Activated gamma-delta T cell treated with Interleukin-2 at 50 U/mL for 16 hours (primary cell): ENCODE measurements at places on chromosomes 7 and 10.

DNA sequence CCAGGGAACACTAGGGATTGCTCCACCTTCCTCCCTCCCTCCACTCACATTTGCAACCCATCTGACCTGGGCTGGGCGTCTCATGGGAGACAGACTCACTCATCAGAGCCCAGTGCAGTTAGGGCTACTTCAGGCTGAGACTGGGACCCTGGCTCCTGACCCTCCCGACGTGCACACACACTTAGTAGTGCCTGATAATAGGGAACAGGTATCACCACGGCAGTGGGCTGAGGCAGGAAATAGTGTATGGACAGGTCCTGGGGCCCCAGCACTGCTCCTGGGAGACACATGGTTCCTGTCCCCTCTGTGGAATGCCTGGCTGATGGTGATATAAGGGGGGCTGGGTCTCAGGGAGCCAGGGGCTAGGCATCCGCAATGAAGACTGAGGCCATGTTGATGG lies 14.3 kb downstream of the AQP1 start:
- DNase-seq, result no peak

DNA sequence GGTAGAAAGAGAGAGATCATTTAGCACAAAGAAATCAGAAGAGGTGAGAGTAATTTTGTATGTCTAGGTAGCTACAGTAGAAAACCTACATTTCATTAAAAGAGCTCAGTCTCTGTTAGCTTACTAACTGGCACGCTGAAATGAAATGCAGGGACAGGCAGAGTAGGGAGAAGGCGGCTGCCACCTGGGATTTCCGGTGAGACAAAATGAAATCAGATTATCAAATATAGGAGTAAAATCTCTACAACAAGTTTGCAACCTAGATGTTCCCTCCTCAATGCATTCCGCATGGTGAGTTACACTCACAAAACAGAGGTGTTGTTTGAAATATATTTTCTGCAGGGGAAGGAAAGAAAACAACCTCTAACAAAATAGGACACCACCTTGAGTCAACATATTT lies 55.9 kb downstream of the VOPP1 start:
- DNase-seq, result no peak

DNA sequence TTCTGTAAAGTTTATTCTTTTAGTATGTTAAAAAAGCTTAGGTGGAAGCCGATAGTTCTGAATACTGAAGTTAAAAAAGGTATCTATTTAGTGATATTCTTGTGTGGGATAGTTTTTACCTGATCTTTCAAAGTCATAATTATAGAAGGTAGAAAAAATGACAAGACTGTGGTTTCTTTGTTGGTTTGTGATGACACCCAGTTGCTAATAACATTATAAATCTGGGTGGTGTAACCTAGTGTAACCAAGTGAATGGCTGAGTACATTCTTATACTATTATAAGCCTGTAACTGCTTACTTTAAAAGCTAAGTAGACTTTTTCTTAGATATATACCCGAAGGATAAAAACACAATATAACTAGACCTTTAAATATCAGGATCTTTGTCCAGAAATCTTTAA lies 2.3 kb downstream of the CDK13 start:
- no peak for DNase-seq

GRCh38 chr7:44880317-44881018 lies 4.9 kb downstream of the PURB start:
- DNase-seq, result no peak

DNA sequence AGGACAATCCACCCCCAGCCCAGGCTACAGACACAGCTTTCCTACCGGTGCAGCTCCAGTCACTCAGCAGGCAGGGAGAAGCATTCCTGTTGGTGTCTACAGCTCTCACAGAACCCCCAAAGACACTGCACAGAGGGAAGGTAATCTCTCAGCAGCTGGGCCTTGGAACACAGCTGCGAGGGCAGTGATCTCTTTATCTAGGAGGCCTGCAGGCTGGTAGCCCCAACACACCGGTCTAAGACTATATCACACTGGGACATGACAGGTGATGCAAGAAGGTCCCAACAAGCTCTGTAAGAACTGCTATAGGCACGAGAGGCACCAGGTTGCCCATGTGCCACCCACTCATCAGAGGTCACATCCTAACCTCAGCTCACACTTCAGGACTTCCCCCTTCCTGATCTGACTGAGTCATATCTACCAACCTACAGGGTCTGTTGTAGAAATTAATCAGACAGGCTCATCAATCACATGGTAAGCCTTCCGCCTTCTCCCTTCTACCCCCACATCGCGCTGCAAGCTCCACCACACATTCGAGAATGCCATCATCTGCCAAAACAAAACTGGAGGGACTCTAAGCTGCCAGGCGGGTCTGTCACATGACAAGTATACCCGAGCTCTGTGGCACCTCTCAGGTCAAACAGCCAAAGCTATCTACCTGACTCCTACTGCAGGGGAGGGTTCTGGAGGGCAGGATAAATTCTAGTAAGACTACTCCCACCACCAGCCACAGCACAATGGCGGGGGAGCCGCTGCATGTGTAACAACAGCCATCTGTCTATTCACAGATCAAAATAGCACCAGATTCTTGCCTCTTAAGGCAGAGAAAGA lies 26.1 kb downstream of the FAM53B start:
- peak; percentile 76 for DNase-seq

DNA sequence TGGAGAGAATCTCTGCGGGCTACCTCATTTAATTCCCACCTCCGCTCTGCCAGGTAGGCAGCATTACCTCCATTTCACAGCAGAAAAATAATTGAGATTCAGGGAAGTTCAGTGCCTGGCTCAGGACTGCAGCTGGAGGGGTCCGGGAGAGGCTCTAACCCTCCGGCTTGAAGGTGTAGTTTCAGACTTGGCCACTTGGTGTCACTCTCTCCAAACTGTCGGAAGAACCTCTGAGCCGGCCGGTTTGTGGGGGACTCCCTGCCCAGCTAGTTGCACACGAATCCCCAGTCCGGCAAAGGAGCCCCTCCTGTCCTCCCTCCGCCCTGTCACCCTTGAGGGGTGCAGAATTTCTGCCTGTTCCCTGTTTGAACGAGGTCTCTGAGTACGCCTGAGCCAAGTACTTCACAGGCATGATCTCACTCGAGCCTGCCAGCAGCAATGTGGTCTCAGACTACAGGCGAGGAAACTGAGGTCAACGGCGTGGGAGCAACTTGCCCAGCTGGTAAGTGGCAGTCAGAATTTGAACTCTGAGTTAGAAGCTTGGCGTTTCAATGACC lies 144.7 kb upstream of the ZNF716 start:
- no peak for DNase-seq

GRCh38 chr10:101152316-101152715 lies 21.2 kb downstream of the TLX1 start:
- DNase-seq, result no peak

- DNase-seq, result no peak
These were observed 50.5 kb upstream of the NRP1 start for GRCh38 chr10:33385015-33385414.

- no peak for DNase-seq
These were observed 45.9 kb downstream of the SVIL start for GRCh38 chr10:29588629-29589421.

GRCh38 chr7:20797462-20798080 lies 10.9 kb upstream of the SP8 start:
- DNase-seq, result no peak

DNA sequence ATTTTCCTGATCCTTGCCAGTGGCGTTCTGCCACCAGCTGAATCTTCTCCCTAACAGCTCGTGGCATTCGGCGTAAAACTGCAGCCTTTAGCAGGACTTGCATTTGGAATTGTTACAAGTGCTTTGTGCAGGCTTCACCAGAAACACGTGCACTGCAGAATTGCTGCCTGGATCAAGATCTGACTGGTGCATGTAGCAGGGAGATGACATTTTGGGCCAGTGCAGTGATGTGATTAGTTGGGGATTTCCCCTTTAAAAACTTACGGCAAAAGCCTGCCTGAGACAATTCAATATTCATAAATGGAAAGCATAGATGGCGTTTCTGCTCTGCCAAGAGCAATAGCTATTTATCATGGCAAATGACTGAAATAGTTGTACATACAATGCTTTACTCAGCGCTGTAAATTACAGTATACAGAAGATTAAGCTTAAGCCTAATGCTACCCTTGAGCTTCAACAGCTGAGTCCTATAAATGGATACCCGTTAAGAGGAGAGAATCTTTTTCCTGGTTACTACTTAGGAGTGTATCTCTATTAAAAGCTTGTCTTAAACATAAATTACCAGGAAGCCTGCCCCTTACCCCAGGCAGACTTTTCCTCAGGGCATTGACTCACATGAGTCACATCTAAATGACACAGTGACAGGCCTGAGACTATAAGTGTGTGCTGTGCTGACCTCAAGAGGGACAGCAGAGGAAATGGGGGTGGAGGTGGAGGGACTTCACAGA lies 106.3 kb downstream of the ATXN7L1 start:
- no peak for DNase-seq

DNA sequence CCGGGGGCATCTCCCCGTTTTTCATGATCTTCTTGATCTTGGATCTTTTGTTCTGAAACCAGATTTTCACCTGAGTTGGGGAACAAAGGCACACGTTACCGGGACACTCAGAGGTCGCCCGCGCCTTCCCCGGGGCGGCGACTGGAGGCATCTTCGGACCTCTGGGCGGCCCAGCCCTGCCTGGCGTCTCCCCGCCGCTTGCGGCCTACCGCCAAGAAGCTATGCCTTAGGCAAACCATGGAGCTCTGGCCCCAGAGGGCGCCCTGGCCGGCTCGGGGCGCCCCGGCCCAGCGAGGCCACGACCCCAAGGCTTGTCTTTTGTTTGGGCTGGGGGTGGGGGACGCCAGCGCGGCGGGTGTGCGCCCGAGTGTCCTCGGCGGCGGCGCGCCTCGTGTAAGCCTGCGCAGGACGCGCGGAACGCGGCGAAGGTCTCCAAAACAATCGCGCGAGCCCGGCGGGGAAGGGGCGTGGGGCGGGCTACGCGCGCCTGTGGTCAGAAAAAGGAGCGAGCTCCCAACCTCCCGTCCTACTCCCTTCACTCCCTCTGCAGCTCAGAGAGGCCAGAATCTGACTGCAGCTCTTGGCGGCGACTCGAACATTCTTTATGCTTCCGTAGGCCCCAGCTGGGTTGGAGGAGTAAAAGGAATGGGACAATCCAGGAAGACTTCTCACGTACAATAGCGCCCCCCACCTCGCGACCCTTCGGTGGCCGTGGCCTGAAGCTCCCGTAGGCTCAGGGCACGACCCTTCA lies 3.5 kb downstream of the DLX5 start:
- no peak for DNase-seq

DNA sequence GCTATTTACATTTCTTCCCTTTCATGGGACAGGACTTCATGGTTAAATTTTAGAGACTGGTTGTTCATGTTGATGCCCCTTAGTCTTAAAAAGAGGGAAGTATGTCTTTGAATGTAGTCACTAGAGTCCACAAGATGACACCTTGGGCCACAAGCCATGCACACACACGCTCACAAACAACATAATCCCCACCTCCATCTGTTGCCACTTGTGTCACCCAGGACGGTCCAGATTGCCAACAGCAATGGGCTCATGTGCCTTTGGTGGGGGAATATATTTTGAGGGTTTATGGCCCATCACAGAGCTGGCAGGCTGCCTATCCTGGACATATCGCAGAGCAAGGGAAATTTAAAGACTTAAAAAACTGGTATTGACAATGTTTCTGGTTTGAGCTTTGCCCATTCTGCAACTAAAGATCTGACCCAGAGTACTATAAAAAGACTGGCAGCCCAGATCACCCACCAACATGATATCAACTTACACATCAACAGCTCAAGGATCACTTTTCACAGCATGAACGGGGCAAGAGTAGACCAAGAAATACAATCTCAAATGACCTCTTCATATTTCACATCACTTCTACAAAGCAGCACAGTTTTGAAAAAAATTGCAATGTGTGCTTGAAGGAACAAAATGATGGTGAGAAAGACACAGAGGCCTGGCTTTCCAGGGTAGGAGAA lies 50.5 kb downstream of the STRA8 start:
- DNase-seq, result no peak

- DNase-seq, result no peak
These were observed 13.4 kb upstream of the GLI3 start for GRCh38 chr7:42250411-42250810.

- no peak for DNase-seq
These were observed 282.6 kb downstream of the CAMK1D start for GRCh38 chr10:12631787-12632562.

GRCh38 chr7:130906575-130906974 lies 172.6 kb upstream of the KLF14 start:
- no peak for DNase-seq

DNA sequence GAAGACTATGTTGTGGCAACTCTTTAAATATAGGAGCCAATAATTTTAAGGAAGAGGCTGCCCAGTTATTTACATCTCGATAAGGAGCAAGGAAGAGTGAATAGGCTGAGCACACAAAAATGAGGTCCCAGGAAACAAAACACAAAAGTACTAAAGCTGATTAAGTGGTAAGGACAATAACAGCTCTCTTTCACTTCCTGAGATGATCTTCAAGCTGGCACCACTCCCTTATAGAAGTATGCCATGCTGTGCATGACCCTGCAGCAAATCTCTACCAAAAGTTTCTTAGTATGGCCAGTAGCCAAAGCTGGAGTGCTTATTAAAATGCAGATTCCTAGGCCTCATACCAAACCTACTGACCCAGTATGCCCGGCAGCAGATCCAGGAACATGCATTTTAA lies 39.7 kb downstream of the CADPS2 start:
- no peak for DNase-seq

DNA sequence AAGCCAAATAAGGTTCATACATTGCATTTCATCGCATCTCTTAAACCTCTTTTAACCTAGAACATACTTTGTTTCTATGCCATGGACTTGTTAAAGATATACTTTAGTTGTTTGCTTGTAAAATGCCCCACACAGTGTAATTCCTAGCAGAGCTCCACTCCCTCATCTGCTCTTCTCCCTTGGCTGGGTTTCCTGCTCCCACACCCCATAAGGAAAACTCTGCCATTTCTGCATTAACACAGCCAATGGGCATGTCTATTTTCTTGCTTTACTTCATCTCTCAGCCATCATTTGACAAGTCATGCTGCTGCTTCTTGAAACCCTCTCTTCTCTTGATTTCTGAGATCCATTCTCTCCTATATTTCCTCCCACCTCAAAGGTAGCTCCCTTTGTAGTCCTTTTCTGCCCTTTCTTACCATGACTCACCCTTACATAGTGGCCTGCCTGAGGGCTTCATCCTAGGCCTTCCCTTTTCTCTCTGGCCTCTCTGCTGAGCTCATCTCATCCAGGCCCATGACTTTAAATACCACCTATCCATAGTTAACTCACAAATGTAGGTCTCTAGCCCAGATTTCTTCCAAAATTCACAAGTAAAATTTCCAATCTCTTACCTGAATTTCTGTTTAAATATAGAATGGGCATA lies 471.4 kb downstream of the ADRA2A start:
- DNase-seq, result no peak

- DNase-seq, result no peak
These were observed 21.3 kb upstream of the EVX1 start for GRCh38 chr7:27221201-27221797.

DNA sequence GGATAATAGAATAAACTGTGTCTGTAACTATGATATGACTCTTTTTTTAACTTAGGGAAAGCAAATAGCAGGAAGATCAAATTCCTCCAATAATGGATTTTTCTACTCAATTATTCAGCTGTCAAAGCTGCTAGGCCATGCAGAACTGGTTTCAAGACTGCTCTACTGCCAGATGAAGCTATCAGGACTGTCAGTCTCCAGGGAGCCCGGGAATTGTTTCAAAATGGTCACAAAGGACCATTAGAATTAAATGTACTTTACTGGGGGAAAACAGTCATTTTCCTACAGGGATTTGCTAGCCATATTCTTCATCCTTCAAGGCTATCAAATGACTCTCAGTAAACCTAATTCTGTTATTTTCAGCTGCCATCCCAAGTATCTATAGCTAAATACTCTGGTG lies 276.3 kb downstream of the LHFPL3 start:
- DNase-seq, result no peak

- no peak for DNase-seq
These were observed 961.5 kb downstream of the KCNMA1 start for GRCh38 chr10:76675951-76676587.
